AML-193 (cell line): ENCODE measurements at places on chromosomes 16 and 17.

- no peak for DNase-seq
Observed at GRCh38 chr17:19583871-19584270, 50.2 kb downstream of the SLC47A1 start.

- DNase-seq = no peak
Observed at GRCh38 chr16:66391726-66392670, 25.5 kb downstream of the CDH5 start.

- no peak for DNase-seq
Observed at GRCh38 chr17:16929035-16929680, 42.8 kb downstream of the TNFRSF13B start.

DNA sequence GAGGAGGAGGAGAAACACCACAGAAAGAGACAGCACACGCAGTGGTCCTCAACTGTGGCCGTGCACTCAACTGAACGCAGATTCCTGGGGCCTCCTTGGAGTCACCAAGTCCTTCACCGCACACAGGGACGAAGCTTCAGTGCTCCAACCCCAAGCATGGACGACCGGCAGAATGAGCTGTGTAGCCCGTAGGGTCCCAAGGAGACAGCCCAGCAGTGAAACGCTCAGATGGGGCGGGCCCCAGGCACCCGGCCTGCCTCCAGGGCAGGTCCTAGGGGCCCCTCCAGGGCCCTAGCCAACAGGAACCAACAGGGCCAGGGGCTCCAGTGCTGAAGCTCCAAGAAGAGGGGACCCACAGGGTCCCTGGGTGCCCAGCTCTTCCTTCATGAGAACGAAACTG lies 13.2 kb downstream of the RAB40B start:
- no peak for DNase-seq

GRCh38 chr17:60559995-60560859 lies 34.2 kb upstream of the APPBP2 start:
- no peak for DNase-seq

- no peak for DNase-seq
Observed at GRCh38 chr16:23148513-23149266, 562 bp downstream of the USP31 start.

DNA sequence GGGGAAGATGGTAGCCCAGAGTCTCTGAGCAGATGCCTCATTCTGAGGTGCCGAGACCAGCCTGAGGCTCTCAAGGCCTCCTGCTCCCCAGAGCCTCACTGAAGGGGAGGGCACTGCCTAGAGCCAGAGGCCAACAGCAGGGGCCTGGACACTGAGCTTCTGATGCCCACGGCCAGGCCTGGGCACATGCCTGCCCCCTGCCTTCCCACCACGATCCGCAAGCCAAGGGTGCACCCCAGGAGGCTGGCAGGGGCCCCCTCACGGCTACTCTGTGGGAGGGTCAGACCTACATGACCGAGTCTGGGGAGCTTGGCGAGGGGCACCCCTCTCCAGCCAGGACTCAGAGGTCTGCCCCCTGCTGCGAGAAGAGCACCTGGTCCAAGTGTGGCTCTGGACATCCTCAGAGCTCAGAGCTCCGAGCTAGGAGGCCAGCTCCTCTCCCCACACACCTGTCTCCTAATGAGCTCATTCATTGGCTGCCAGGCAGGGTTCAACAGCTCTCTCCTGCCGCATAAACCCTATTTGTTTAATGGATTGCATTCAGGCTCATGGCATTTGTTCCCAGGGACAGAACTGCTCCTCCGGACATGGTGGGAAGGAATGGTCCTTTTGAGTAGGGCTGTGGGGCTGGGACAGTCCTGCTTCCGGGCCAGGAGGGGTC lies 13.9 kb downstream of the OTOP3 start:
- DNase-seq = no peak

DNA sequence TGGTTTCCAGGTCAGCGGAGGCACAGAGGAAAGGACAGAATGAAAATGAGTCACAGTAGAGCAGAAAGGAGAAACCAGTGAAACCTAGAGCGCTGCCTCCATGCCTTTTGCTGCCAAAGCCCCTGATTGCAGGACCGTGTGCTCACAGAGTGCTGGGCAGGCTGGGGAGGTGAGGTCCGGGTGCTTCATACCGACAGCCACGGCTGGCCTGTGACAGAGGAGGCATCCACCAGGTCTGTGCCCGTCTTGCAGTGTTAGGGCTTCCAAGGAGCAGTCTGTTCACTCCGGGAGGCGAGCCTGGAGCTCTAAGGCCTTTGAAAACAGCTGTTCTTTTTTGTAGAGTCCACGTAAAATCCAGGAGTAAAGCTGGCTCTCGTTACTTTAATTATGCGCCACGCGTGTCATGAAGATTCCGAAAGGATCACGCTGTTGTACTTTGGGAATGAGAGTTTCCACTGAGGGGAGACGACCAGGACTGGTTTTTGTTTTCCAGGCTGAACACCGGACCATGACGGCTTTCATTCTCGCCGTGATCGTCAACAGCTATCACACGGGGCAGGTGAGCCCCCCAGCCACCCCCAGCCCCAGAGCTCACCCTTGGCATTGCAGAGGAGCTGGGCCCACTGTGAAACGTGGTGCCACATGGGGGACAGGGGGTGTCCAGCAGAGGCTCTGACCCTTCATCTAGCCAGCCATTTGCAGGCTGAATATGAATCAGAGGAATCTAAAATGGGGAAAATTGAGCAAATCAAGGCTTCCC lies 108.5 kb upstream of the CHMP6 start:
- no peak for DNase-seq

- DNase-seq = no peak
Observed at GRCh38 chr16:72311426-72311825, 139.5 kb upstream of the PMFBP1 start.

DNA sequence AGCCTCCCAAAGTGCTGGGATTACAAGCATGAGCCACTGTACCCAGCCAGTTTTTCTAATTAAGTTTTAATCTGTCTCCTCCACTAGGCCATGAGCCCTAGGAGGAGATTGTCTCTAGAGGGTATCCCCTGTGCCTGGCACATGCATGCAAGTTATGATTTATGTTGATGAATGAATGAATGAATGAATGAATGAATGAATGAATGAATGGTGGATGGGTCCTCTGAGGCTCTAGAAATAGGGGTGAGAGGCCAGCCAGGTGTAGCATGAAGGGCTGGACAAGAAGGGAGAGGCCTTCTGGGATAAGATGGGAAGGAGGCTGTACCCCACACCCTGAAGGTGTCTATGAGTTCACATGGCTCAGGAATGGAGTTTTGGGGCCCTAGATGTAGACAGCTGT lies 48.8 kb downstream of the EMP2 start:
- no peak for DNase-seq

DNA sequence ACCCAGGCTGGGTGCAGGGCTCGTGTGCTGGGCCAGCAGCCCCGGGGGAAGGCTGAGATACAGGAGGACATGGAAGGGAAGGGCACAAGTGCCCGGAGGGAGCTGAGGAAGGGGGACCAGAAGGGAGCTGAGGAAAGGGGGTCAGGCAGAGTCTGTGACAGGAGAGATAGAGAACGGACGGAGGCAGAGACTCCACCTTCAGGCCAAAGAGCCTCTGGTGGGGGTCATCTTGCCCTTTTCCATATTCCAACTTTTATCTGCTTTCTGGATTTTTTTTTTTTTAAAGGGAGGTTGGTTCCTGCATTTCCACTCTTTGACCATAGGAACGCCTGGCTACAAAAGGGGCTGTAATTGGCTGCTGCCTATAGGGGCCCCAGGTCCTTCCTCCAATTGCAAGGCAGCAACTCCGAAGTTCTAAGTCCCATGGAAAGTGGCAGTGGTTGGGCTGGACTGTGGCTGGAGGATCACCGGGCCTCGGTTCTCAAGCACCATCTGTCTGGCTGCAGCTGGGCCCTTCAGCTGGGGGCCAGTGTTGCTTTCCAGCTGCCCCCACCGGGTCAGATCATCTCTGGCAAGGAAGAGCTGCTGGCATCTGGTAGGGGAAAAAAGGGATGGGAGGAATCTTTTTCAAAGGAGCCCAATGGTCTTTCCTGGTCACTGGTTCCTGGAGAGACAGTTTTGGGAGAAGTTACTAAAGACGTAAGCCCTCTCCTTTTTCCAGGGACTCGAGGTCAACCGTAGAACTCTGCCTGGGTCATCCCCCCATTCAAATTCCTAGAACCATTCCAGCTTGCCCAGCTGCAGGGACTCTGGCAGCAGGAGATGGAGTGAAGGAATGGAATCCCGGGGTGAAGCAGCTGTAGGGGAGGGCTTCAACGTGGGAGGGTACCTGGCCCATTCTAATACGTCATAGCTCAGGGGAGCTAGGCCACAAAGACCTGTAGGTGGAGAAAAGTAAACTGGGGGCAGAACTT lies 13.1 kb upstream of the MRPS23 start:
- no peak for DNase-seq

- DNase-seq = no peak
Observed at GRCh38 chr17:19456016-19456927, 45.2 kb downstream of the RNF112 start.

- peak; percentile 99 for DNase-seq
Observed at GRCh38 chr17:44610871-44611270, 45.4 kb upstream of the MEIOC start.

- peak; percentile 36 for DNase-seq
Observed at GRCh38 chr16:67865318-67865717, 7.5 kb upstream of the EDC4 start.

- DNase-seq = no peak
Observed at GRCh38 chr16:67661101-67661761, 471 bp downstream of the PARD6A start.

DNA sequence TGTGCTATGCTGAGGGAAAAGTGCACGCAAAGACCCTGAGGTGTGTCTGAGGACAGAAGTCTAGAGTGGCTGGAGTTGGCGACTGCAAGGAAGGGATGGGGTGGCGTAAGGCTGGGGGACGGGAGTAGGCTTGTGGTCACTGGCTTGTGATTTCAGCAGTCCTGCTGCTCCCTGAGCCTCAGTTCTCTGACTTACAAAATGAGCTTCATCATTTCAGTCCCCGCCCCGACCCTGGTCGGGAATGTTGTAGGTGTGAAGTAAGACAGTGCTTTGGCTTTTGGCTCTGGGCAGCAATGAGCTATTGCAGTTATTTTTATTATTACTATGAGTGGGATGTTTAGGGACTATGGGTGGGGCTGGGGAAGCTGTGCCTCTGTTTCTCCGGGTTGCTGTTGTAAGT lies 8.6 kb downstream of the ADGRG1 start:
- DNase-seq = no peak

DNA sequence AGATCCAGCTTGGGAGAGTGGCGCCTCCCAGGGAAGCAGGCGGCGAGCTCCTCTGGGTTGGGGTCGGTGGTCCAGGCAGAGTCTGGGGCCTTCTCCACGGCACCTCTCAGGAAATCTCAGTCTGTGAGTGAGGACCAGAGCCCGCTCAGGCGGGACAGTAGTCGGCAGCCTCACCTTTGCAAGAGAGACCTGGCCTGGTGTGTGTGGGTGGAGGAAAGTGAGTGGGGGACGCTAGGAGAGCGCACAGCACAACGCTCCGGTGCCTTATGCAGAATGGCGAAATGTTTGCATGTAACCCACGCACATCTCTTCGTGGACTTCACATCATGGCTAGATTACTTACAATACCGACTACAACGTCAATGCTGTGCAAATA lies 2.2 kb downstream of the AHSP start:
- no peak for DNase-seq

GRCh38 chr16:81821436-81822128 lies 42.5 kb downstream of the PLCG2 start:
- no peak for DNase-seq

DNA sequence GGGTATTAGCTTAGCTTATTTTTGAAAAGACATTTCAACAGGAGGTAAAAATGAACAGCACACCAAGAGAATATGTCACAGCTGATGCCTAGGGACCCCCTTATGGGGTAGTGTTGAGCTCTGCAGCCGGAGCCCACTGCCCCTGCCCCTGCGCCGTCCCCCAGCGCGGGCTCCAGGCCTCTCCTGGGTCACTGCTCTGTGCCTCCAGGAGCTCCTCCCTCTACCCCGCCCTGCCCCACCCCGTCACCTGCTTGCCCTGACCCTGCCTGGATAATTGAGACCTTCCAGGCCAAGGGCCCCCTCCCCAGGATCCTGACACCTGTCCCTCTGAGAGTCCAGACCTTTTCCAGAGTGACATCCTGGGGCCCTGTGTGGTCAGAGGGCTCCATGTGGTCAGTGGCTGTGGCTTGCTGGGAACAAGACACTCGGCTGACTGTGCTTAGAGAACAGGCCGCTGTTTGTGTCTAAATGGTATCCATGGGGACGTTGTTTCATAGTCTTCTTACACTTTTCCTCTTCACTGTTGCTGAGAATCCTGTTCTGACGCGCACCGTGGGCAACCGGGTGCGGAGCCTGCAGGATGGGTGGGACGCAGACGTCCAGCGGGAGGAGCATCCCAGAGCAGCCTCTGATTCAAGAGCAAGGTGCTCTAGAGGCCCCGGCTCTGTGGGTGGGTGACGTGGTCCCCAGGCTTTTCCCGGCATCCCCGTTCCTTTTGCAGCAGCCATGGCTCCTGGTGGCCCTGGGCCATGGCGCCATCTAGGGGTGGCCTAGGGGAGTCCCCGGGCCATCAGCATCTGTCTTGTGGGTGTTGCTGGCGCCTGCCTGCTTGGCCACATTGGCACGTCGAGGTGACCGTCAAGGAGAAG lies 20.0 kb upstream of the WFIKKN1 start:
- no peak for DNase-seq

DNA sequence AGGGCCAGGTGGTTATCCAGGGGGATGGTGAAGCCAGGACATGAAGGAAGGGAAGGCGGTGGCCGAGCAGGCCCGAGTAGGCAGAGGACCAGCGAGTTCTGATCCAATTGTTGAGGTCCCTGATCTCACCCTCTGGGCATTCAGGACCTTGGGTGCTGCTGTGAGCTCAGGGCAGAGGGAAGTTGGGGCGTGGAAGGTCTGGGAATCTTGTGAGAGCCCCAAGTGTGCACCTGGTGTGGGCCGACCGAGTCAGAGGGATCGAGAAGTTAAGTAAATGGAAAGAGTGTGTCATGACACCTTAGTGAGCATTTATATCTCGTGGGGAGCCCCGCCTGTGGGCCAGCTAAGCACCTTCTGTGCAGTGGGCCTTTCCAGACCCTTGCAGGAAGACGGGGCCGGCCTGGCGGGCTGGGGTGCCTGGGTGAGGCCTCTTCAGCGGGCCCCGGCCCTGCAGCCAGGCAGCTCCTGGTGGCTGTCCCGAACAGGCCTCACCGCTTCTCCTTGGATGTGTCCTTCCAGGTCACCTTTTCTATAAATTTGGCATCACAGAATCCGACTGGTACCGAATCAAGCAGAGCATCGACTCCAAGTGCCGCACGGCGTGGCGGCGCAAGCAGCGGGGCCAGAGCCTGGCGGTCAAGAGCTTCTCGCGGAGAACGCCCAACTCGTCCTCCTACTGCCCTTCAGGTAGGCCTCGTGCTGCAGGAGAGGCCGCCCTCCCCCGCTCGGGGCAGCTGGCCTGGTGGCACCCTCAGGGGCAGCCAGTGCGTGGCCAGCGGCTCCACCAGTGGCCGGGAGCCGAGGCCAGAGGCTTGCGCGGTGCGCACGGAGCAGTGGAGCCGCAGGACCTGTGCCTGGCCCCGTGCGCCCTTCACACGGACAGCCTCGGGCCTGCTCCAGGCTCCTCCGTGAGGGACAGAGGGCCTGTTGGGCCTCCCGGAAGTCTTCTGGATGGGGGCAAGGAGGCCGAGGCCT lies 76.0 kb downstream of the BANP start:
- no peak for DNase-seq
